ENCODE measurements at places on chromosomes 3 and 15.

DNA sequence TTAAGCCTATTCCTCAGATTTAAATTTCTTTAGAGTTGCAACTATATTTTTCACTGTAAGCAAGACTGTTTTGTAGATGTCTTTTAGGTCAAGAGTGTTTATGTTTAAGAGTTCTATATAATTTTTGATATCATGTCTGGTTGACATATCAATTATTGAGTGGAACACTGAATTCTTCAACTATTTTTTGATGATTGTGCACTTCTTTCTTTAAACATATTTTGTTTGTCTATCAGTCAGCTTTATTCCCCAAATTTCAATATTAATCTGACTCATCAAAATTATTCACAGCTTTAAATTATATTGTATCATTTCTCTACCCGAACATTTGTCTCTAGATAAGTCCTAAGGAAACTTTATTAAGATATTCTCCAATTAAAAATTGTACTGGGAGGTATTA is 933.6 kb upstream of the ROBO1 start:
- DNase-seq = no peak

DNA sequence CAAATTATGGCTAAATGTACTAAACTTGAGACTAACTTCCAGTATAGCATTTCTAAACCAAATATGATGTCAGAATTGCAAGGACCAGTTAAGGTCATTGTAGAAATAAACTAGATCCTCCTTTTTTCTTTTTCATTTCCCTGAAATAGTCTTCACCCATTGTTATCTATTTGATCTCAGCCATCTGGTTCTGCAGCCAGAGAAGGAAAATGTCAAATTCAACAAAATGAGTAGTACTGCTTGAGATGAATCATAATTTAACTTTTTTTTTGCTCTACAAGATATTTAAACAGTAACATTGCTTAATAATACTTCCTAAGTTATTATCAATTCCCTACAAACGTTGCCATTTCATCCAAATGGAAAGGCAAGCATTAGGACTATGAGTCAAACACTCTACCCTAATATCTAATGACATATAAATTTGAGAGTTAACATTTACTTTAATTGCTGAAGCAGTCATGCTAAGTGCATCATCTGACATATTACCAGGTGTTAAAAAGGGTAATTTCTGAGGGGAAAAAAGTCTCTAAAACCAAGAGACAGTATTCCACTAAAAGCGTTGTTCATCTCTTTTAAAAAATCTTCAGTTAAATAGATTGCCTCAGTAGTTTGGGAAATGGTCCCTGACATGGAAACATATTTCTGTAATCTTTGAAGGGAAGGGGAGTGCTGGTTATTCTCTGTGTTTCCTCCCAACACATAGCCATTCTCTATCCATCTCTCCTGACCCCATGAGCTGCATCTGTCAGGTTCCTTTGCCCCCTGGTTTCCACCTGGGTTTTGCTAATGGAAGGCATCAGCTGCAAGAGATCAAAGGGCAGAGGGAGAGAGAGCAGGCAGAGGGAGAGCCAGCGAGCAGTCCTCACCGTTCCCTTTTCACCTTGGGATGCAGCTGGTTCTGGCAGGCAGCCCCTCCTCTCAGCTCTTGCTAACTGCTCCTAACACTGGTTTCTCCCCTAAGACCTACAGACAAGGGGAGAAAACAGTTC is 138.5 kb downstream of the ARPP21 start:
- DNase-seq = no peak

DNA sequence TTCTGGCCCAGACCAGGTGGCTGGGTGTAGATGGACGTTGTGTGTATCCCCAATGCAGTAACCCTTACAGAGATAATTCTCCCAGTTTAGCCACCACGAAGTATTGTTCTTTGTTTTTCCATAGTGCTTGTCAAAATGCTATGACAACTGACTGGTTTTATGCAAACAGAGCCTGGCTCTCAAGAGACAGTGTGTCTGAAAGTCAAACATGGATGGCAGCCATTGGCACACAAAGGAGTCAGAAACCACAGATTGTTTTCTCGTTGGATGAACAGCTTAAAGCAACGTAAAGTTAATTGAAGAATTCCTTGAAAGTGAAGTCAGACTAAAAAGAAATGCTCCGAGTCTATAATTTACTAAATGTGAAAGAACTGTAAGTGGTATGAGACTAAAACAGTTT is 91.2 kb downstream of the FILIP1L start:
- no peak for DNase-seq

DNA sequence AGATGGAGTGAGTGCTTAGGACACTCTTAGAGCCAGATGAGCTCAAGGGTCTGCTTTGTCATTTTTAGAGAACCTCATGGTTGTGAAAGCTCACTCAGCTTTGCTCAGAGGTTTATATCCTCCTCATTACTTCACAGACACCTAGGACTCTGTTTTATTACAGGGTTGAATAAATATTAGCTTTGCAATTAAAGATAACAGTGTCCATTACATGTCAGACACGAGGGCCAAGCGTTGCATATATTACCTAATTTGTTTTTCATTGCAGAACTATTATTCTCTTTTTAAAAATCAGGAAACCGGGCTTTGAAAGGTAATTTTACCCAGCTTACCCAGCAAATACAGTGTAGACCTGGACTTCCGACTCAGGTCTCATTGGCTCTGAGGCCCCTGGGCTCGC is 16.1 kb downstream of the MAP6D1 start:
- DNase-seq = no peak

All from stimulated activated CD4-positive, alpha-beta T cell treated with anti-CD3 and anti-CD28 coated beads, Interleukin-2, amount 100 ng/mL, for 4 hours (primary cell).